Posterior cingulate gyrus (tissue), 11 donors: ENCODE measurements at places on chromosomes 7 and 10.

DNA sequence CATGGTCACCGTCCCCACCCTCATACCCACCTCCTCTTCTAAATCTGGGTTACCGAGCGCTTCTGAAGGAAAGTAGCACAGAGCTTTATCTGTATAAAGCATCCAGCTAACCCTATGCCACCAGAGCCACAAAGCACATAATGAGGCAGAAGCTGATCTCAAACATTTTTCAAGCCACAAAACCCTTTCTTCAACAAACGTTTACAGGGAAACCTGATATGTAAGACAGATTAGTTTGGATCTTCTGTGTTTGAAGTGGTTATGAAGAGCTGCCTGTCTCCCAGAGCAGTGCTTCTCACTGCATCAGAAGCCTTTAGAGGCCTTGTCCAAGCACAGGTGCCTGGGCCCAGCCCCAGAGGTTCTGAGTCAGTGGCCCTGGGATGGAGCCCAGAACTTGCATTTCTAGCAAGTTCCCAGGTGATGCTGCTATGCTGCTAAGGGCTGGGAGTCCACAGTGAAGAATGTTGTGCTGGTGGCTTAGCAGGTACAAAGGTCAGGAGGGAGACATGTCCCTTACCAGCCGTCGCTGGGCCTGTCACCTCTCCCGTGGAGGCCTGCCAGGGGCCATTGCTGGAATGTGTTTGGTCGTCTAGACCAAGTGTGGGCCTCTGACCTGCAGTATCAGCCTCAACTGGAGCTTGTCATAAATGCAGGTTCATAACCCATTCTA lies 90.4 kb downstream of the TAF3 start:
- DNase-seq, result no peak

DNA sequence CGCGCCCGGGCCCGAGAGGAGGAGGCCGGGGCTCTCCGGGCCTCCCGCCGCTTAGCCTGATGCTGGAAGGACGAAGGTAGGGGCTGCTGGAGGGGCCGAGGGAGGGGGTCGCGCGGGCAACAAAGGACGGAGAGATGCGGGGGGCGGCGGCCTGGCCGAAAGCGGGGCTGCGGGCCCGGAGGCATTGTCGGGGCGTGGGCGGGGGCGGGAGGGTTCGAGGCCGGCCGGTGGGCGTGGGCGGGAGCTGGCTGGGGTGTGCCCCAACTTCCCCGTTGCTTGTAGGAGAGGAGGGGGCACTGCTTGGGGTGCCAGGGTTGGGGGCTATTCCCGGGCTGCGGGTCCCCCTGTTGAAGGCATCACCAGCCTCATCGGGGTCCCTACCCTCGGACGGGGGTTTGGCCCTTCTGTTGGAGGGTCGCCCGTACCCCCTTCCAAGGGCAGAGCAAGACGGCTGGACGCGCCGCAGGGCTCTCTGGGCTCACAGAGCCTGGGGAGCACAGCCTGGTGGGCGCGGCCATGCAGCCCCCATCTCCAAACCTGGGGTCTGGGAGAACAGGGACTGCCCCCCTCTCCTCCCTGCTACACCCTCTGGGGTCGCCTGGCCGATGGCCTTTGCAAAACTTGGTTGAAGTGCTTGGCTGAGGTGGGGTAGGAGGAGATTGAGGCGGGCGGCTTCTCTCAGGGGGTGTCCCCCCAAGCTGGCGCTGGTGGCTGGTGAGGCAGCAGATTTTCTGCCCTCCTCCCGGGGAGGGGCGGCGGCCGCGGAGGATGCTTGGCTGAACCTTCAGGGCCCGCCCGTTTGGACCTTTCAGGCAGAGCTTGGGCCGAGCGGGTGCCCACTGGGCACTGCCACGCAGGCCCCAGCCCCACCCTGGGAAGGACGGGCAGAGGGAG lies 699 bp downstream of the CLIP2 start:
- peak; percentile 95 for DNase-seq

DNA sequence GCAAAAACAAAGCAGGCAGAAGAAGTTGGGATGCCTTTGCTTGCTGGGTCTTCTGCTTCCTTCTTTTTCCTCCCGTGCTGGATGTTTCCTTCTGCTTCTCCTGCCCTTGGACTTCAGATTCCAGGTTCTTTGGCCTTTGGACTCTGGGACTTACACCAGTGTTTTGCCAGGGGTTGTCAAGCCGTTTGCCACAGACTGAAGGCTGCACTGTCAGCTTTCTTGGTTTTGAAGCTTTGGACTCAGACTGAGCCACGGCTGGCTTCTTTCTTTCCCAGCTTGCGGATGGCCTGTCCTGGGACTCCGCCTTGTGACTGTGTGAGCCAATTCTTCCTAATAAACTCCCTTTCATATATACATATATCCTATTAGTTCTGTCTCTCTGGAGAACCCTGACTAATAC lies 11.3 kb upstream of the LCOR start:
- DNase-seq, result no peak

DNA sequence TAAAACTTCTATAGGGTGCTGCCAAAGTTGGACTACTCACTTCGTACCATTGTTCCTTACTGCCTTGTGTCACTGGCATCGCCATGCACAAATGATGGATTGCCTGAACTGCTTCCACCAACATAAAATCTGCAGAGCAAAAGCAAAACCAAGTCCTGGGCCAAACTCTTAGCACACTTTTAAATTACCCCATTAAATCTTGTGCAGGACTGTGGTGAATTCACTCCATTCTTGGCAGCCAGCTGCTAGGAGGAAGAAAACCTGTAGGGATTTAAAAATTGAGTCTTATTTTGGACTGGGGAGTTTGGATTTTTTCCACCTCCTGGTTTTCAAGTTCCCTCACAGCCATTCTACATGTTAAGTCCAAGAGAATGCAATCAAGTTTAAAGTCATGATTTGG lies 646.9 kb downstream of the SORCS3 start:
- DNase-seq, result no peak

DNA sequence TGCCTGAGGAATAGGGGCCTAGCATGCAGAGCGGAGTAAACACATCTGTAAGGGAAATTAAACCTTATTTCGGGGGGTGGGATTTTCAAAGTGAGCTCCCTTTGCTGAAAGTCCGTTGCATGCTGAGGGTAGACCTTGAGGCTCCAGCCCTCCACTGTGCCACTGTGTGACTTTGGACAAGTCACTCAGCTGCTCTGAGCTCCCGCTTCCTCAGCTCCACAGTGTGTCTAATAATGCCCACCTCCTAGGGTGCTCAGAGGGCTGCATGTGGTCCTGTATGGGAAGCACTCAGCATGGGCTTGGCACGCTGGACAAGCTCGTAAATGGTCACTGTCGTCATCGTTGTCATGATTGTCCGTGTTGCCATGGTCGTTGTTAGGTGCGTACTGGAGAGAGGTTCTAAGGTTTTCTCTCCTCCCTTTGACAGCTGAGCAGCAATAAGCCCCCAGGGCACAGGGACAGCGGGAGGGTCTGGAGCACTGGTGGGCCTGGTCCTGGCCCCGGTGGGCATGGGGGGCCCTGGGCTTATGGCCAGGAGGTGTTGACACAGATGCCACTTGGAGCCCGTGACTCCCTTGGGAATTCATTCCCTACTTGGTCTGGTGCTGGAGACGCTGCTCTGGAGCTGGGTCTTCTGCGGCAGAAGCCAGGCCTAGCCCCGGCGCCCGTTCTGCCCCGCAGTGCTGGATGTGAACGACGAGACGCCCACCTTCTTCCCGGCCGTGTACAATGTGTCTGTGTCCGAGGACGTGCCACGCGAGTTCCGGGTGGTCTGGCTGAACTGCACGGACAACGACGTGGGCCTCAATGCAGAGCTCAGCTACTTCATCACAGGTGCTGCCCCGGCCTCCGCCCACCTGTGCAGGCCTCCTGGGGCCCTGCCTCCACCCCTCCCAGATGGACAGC lies 13.1 kb downstream of the C10orf105 start:
- DNase-seq, result no peak

DNA sequence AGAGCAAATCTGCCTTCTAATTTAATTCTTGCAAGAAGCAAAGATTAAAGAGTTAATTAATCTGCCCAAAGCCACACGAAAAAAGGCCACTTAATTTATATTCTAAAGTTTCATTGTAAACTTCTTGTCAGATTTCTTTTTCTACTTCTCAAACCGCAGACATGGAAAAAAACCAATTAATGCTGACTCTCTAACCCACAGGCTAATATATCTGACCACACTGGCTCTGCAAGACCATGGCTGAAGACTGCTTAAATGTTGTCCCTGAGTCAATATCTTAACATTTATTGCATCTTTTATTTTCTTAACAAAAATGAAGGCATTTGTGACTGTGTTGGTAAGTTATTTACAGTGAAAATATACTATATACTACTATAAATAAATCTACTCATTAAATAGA lies 234.0 kb upstream of the SP8 start:
- no peak for DNase-seq

DNA sequence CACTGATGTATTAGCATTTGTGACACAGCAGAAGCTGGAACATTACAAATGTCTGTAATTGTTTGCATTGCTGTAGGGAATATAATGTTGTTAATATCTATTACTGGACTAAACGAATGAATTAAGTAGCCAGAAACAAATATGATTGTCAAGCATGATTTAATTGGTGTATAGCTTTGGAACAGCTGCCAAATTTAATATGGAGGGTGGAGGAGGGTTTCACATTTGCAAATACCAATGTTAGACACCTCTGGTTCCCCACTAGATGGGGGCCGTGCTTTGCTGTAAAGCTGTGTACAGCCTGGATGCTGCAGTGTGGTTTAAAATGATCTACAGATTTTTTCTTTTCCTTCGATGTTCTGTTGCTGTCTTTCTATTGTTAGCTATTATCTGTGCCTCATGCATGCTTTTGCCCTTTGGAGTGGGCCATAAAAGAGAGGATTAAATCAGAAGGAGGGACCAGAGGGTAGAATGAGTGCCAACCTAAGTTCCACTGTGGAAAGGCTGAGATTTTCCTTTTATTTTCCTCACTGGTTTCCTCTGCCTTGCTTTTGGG lies 23.1 kb downstream of the DNAJB9 start:
- peak; percentile 63 for DNase-seq

- DNase-seq, result no peak
These were observed 231.2 kb downstream of the PTPRN2 start for GRCh38 chr7:158356454-158356853.

- DNase-seq, result no peak
These were observed 56.2 kb upstream of the PDCD4 start for GRCh38 chr10:110815354-110816004.

GRCh38 chr7:98156700-98157099 lies 50.0 kb downstream of the LMTK2 start:
- DNase-seq, result no peak

DNA sequence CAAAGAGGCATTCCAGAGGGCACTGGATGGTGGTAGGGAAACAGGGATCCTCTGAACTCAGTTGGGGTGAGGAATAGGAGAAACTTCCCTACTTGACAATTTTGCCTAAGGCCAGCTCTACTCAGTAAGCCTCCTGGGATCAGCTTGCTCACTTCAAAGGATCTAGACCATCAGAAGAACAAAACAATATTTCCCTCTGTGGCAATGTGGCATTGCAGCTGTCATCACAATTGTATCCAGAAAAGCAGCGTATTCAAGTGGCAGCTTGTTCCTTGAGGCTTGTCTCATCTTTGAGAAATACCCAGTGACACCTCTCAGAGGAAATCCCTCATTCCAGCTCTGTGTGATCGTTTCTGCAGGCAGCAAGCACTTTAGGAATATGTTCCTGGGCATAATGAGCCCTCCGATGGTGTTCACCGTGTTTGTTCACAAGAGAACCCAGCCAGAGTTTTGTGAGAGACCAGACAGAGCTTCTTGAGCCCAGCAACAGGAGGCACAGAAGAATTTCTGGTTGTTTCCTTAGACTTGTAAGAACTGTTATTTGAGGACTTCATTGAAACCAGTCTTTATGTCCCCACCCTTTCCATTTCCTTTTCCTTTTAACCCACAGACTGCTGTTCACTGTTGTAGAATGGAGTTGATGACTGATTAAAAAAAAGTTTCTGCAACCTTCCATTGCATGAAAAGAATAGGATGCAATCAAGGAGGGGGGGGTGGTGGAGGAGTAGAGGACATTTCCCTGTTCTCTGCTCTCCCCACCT lies 747.3 kb downstream of the LRMDA start:
- no peak for DNase-seq

DNA sequence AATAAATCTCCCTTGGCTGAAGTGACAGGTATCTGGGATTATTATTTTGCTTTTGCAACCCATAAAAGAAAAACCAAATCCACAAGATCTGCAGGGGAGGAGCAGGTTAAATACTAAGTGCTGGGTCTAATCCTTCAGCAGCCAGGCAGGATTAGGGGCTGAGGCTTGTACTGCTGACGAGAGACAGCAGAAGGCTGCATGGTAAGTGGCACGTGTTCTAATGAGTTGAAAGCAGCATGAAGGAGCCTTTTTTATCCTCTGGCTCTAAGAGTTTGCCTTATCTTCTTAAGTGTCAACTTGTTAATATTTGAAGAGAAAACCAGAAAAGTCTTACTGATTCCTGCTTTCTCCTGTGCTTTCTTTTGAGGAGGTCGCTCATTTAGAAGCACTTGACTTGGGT lies 50.0 kb downstream of the LYZL2 start:
- DNase-seq, result no peak

GRCh38 chr10:97891497-97892167 lies 42.0 kb downstream of the GOLGA7B start:
- no peak for DNase-seq

GRCh38 chr10:11280187-11280932 lies 262.7 kb downstream of the CELF2 start:
- DNase-seq, result no peak

GRCh38 chr7:116801092-116801710 lies 61.2 kb upstream of the CAPZA2 start:
- no peak for DNase-seq

- DNase-seq, result no peak
These were observed 28.7 kb downstream of the HDAC9 start for GRCh38 chr7:18524248-18524647.

- no peak for DNase-seq
These were observed 26.7 kb upstream of the CUX1 start for GRCh38 chr7:101790566-101791293.

GRCh38 chr7:92778972-92779371 lies 57.4 kb downstream of the CDK6 start:
- DNase-seq, result no peak

DNA sequence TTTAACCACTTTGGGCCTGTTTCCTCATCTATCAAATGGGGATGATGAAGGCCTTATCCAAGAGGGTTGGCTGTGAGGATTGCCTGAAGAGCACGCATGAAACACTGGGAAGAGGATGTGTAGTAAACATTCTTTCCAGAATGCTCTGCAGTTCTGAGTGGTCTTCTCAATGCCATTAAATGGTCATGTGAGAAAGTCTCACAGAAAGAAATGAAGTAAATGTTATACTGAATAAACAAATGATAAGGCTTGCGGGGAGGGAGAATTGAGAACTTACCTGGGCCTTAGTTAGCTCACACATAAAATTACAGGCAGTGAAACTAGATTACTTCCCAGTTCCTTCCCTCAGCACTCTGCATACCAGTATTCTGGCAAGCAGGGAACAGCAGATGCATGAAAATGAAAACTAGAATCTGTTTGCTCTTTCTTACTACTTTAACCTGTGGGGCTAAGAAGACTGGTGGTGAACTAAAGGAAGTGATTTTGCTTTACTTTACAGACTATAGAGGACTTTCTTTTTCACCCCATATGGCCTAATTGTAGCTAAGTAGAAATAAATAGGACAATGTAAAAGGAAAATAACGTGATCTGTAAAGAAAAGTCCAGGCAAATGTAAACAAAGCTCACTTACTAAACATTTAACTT lies 135.3 kb upstream of the CCDC6 start:
- no peak for DNase-seq

- DNase-seq, result no peak
These were observed 125.3 kb downstream of the SGMS1 start for GRCh38 chr10:50498465-50498864.
